ENCODE measurements at places on chromosomes 5 and 9.
A peak's percentile ranks its signal among the peaks of the same experiment; 100 is the strongest.

DNA sequence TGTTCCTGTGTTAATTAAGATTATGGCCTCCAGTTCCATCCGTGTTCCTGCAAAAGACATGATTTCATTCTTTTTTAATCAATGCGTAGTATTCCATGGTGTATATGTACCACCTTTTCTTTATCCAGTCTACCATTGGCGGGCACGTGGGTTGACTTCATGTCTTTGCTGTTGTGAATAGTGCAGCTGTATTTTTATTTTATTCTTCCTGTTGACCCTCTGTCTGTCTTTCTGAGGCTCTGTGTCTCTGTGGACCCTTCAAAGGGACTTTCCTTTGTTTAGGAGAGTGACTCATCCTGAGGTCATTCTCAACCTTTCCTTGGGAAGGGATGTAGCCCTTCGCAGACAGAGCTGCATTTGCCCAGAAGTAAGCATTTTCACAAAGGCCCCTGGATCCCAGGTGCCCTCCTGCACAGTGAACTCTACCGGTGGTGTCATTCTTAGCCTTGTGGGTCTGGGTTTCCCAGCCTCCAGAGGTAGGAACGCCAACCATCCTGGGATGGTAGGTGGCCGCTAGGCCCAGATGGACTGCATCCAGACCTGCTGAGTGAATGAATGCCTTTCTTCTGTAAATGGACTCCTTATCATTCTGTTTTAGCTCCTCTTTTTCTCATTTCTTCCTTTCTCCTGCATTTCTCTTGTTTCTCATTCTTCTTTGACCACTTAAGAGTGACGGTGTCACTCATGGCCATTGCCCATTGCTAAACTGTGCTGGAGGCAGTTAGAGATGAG lies 22.4 kb downstream of the TRIO start:
- DNase-seq = no peak

DNA sequence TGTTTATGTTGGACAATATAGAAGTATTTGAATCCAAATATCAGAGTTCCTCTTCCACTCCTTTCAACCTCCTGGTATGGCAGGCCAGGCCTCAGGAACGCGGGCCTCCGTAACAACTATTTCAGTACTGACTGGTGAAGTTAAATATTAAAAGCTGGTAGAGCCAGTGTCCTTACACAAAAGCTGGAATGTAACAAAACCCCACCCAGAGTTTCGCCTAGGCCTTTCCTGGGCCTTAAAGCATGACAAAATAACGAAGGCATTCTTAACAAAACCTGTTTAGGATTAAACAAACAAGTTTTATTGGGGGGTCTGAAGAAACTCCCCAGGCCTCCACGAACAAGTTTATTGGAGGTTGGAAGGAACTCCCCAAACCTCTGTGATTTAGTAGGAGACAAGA lies 61.6 kb upstream of the GNE start:
- DNase-seq = no peak

- no peak for DNase-seq
Observed at GRCh38 chr9:16306586-16306985, 563.9 kb downstream of the BNC2 start.

GRCh38 chr9:109780453-109781033 lies 545 bp downstream of the PALM2AKAP2 start:
- peak; percentile 1 for DNase-seq

DNA sequence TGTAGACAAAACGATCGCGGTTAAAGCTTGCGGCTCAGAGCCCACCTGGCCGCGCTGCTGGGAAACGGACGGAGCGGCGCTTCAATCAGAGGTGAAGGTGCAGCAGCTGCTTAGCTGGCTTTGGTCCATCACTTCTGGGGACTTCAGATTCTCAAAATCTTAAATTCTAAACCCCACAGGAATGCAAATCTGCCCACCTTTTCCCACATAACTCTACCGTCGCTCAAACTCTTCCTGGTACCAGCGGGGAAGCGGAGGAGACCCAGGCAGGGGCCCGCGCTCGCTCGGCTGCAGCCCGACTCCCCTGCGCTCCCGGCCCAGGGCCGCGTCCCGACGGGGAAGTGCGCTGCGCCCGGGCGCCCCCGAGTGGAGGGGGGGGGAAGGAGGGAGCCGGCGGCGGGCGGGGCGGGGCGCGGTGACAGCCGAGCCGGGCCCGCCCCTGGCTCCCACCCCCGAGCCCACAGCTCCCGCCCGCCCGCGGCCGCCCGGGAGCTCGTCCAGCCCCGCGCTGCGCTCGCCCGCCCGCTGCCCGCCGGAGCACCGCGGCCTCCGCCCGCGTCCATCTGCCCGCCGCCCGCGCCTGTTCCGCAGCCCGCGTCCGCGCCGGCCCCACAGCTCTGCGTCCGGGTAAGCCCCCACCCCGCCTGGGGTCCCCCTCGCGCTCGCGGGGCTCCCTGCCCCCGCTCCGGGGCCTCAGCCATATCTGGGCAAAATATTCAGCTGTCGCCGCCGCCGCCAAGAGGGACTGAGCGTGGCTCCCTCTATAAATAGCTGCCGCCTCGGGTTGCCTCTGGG lies at the start of gene TMOD1:
Gene TMOD1 (plus strand): TSS at position 490 of the 795 bp plus-strand sequence. CDS start 22,523 bp downstream, outside the sequence.
- DNase-seq = peak; percentile 51

- DNase-seq = no peak
Observed at GRCh38 chr5:83531661-83532060, 60.1 kb downstream of the VCAN start.

- no peak for DNase-seq
Observed at GRCh38 chr5:32004404-32004803, 169.7 kb downstream of the GOLPH3 start.

GRCh38 chr9:106859957-106860720 lies 2.8 kb upstream of the ZNF462 start:
- DNase-seq = peak; percentile 64

DNA sequence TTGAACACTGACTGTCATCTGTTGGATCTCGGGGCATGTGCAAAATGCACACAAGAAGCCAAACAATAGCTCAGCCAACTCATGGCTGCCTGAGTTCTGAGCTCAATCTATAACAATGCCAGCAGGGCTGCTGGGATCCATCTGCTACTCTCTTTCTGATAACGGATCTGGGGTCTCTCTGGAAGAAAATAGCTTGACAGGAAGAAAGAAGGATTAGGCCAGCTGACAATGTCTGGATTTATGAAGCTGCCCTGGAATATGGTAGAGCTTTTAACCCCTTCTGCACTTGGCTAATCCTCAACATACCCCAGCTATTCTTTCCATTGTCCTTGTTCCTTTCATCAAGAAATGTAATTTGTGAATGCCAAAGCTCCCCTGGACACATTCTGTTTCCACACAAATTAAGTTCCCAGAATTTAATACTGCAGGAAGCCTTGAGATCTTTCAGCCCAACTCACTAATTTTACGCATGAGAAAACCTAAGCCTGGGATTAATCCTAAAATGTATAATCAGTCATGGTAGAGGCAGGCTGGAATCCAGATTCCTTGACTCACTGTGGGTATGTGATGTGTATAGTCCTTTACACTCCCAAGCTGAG lies 62.7 kb upstream of the PCA3 start:
- no peak for DNase-seq

GRCh38 chr5:44663991-44664710 lies 144.6 kb upstream of the MRPS30 start:
- DNase-seq = no peak

DNA sequence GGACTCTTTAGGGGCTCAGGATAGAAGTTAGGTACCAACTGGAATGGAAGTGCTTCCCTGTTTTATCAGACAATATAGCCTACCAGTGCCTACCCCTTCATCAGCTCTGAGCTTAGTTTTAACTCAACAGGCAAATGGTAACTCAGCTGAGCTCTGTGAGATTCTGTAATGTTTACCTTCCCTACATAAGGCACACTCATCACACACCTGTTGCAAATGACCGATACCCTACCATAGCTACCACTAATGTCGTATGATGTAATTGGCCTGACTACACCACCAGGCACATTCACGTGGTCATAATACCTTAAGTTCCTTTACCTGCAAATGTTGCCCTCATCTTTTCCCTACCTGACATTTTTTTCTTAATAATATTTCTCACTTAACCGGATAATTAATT lies 254.8 kb downstream of the ADGRV1 start:
- no peak for DNase-seq

GRCh38 chr5:96991708-96992107 lies 55.8 kb downstream of the LNPEP start:
- no peak for DNase-seq

DNA sequence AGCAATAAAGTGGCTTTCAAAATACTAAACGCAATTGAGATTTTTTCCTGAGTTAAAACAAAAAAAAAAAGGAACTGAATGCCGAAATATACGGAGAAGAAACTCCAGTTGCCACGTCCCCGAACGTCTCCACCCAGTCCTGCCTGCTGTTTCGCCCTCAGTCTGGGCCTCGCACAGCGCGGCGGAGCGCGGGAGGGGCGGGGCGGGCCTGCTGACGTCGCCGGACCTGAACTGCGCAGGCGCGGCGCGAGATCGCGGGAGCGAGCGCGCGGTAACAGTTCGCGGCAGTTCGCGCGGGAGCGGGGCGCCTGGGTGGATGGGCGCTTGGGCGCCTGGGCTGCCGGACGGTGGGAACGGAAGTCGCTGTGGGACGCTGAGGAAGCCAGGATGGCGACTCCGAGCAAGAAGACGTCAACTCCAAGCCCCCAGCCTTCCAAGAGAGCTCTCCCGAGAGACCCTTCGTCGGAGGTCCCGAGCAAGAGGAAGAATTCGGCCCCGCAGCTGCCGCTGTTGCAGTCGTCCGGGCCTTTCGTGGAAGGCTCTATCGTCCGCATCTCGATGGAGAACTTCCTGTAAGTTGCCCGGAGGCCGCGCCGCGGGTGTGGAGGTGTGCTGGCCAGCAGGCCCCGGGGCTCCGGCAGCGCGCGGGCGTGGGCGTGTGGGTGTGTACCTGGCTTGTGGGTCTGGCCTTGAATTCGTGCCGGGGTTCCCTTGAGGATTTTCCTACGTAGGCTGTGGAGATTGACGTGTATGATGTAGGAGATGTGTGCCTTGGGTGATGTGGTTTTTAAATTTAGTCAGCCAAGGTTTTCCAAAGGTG lies at the start of gene SMC5:
Gene SMC5 (plus strand): TSS at position 287 of the 820 bp plus-strand sequence. CDS start 101 bp downstream, at position 388.
- DNase-seq = peak; percentile 92

GRCh38 chr5:176695073-176695472 lies 47.8 kb downstream of the TSPAN17 start:
- no peak for DNase-seq

DNA sequence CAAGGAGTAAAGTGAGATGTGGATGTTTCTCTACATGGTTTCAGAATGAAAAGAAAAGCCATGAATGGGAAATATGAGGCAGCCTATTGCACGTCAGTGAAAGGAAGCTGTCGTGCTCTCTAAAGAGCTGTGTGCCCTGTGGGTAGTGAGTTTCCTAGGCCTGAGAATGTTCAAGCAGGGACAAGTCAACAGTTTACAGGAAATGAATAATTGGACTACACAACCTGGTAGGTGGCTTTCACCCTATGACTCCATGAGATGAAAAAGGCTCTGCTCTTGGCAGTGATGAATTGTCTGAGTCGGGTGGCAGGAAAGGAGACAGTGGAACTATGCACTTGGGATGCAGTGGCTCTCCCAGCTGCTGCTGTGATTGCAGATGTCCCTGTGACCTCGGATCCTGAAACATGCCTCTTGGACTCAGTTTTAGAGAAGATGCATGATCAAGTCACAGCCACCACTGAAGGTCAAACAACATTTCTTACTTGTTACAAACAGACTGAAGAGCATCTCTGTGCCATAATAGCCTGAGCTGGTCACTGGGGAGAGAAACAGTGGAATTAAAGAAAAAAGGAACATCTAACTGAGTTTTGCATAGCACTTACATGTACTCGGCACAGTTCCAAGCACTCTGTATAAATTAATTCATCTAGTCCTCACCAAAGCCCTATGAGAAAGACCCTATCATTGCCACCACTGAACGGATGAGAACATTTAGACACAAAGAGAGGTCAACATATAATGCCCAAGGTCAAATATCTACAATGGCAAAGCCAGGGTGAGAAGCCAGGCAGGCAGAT lies 293.7 kb downstream of the SPOCK1 start:
- no peak for DNase-seq

DNA sequence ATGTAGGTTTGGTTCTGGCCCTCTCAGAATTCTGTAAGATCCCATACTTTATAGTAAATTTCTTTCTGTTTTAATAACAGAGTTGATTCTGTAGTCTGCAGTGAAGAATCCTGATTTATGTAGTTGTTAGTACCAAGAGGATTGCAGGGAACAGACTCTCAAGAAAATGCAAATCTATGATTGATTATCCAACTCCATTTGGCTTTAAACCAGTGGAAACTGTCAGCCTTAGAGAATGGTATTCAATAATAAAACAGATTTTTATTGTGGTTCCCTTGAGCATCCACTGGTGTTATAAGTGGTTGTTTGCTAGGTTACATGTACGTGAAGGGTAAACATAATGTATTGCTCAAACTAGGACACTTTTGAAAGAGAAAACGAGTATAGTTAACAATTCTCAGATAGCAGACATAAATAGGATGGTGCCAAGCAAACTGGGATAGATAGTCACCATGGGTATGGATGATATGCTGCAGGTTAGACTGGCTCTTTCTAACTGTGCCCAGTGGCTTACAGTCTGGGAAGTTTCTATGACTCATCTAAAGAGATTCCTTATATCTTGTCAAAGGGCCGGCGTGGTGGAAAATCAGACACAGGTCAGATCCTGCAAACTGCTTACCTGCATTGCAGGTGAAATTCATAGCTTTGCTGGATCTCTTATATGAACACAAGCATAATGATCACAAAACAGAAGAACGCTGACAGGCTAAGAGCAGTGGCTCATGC lies 41.7 kb upstream of the RPS23 start:
- no peak for DNase-seq

- no peak for DNase-seq
Observed at GRCh38 chr9:78005231-78006002, 26.2 kb downstream of the GNAQ start.

- DNase-seq = no peak
Observed at GRCh38 chr5:137989419-137989818, 43.5 kb downstream of the FAM13B start.

DNA sequence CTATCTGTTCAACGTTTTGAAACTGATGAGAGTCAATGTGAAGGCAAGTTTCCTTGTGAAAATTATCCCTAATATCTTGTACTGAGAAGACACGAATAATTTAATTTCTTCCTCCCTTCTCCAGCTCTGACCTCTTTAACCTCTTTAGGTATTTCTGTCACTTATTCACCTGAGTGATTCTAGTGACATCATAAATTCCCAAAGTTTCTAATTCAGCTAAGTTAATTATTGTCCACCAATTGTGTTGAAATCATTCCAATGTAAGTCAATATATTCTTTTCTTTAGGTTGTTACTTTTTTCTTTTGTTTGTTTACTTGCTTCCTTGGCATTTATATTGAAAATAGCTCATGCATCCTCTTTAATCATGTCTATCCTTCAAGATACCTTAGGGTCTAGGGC lies 143.8 kb downstream of the PAPPA start:
- no peak for DNase-seq

Data from common myeloid progenitor, CD34-positive (primary cell).